Stimulated activated CD8-positive, alpha-beta memory T cell treated with anti-CD3 and anti-CD28 coated beads, Interleukin-15, amount 100 ng/mL, for 1 hour (primary cell): ENCODE measurements at places on chromosomes 12 and 14.

- no peak for DNase-seq
Measured at GRCh38 chr12:2543801-2544200, 251.0 kb upstream of the FKBP4 start.

GRCh38 chr14:73368616-73369015 is 89.7 kb downstream of the NUMB start:
- no peak for DNase-seq

GRCh38 chr12:89731089-89731488 is 22.5 kb upstream of the ATP2B1 start:
- DNase-seq, result no peak

DNA sequence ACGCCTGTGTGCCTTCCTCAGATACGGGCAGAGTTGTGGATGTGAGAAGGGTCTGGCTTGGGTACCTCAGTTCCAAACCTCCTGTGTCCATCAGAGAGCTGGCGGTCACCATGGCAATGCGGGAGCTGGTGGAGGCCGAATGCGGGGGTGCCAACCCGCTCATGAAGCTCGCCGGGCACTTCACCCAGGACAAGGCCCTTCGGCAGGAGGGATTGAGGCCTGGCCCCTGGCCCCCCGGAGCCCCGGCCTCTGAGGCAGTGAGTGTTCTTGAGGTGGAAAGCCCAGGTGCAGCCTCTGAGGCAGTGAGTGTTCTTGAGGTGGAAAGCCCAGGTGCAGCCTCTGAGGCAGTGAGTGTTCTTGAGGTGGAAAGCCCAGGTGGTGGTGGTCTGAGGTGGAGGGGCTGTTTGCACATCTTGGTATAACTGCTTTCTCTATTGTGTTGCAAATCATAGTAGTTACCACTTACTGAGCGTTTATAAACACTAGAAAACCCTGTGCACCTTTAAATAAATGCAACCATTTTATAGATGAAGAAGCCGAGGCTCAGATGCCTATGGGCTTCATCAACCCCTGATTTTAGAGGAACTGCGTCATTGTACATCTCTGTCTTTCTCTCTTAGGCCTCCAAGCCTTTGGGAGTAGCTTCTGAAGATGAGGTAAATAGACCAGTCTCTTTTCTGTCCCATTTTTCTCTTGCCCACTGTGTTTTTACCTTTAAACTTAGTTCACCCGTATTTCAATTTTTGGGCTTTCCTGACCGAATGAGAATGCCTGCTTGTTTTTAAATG is 976 bp downstream of the PEX5 start:
- DNase-seq, result no peak

GRCh38 chr12:75724928-75725312 is 213.5 kb upstream of the KRR1 start:
- no peak for DNase-seq

GRCh38 chr14:84751745-84752144 is 778.2 kb upstream of the FLRT2 start:
- no peak for DNase-seq

- no peak for DNase-seq
Measured at GRCh38 chr12:65278576-65279368, at the start of gene MSRB3. TSS of gene MSRB3 (plus strand) at chr12:65278683. CDS start at chr12:65308580, 29,897 bp downstream.

DNA sequence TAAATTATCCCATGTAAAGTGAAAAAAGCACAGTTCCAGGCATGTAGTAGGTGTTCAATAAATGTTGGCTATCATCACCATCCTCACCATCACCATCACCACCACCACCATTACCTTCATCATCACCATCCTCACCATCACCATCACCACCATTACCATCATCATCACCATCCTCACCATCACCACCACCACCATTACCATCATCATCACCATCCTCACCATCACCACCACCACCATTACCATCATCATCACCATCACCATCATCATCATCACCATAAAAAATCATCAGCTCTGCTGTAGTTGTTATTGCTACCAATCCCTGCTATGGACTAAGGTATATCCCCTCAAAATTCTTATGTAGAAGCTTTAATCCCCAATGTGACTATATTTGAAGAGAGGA is 15.1 kb downstream of the ISCU start:
- no peak for DNase-seq

GRCh38 chr12:49024543-49024942 is 6.0 kb upstream of the PRKAG1 start:
- no peak for DNase-seq

GRCh38 chr14:102544046-102544746 is 34.6 kb upstream of the ANKRD9 start:
- DNase-seq, result no peak

DNA sequence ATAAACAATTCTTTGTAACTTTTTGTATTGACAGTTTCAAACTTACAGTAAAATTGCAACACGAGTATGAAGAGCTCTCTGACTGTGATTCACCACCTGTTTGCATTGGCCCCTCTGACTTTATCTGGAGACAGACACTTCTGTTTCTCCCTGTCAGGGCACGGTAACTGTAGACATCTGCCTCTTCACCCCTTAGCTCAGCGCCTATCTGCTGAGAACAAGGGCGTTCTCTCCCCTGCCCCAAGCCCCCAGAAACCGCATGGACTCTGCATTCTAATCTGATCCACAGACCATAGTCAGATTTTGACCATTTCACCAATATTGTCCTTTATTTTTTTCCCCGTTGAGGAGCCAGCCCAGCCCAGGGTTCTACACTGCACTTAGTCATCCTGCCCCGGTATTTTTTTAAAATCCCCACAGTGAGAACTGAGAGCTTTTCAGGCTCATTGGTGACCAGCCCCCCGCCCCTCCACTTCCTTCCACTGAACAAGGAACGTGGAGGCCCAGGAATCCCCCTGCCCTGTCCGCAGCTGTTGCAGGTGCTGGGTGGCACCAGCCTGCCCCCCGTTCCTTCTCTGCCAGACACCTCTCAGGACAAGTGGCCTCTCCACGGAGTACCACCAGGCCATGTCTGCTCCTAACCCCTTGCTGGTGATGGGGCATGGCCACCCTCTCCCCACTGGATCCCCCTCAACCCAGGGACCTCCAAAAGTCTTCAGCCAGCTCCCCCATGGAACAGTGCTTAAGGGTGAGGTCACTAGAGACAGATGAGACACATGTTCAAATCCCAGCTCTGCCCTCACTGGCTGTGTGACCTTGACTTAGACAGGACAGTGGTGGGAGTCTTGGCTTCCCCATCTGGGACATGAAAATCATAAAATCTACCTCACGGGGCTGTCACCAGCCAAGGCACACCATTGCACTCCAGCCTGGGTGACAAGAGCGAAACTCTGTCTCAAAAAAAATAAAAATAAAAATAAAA is 11.2 kb downstream of the RHOF start:
- DNase-seq, result no peak

DNA sequence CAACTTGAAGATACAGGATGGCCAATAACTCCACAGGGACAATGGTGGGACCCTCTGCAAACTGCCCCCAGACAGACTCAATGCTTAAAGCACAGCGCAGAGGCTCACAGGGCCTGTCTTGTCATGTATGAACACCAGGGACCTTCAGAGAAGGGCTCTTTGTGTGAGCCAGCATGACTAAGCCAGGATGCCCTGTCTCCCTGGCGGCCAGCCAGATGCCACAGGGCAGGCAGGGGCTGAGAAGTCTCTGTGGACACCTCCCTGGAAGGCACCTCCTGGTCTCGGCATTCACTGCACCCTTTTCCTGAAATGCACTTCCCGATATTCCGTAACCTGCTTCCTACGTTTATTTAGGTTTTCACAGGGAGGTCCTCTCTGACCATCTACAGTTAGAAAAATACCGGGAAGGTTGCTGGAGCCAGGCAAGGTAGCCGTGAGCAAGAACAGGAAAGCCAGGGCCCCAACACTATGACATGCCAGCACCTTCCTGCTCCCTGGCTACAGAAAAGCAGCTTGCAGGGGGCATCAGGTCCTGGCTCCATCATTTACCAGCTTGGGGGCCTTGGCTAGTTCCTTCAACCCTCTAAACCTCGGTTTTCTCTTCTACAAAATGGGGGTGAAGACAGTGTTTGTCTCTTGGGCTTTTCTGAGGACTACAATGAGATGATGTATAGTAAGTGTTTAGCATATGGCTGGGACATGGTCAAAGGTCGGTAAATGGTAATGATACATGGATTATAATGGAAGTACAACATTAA is 65.0 kb downstream of the PITPNM2 start:
- no peak for DNase-seq

GRCh38 chr12:114123108-114123507 is 157.0 kb upstream of the RBM19 start:
- DNase-seq, result no peak

GRCh38 chr12:2314492-2314891 is 261.7 kb downstream of the CACNA1C start:
- no peak for DNase-seq

GRCh38 chr12:106897082-106897481 is 58.6 kb upstream of the TMEM263 start:
- no peak for DNase-seq

GRCh38 chr12:46946137-46946536 is 120.3 kb upstream of the SLC38A4 start:
- no peak for DNase-seq

DNA sequence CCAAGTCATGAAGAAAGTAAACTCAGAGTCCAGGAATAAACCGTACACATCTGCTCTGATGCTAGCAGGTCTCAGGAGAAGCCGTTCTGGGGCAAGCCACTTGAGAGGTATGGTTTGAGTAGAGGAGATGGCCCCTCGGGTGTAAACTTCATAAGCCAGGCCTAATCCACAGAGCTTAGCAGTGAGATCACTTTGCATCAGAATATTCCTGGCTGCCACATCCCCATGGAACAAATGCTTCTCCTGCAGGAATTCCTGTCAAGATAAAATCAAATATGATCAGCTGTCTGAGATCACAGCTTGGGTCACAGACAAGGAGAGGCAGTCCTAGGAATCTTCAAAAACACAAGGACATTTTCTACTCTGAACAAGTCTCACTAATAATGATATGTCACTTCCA is 11.2 kb upstream of the MAGOHB start:
- DNase-seq, result no peak

DNA sequence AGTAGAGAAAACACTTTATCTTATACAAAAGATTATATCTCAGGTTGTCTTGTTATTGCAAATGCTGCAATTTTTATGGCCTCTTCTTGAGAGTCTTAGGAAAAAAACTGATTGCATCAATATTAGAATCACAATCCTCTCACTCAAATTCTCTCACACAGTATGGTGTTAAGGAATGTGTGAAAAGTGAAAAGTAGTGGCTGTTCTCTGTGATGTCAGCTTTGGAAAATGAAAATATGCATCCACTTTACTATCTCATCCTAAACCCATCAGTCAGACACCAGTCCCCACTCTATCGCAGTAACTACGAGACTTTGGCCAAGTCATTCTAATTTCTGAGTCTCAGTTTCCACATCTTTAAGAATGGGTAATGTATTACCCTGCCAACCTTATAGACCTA is 32.6 kb upstream of the NTF3 start:
- no peak for DNase-seq

DNA sequence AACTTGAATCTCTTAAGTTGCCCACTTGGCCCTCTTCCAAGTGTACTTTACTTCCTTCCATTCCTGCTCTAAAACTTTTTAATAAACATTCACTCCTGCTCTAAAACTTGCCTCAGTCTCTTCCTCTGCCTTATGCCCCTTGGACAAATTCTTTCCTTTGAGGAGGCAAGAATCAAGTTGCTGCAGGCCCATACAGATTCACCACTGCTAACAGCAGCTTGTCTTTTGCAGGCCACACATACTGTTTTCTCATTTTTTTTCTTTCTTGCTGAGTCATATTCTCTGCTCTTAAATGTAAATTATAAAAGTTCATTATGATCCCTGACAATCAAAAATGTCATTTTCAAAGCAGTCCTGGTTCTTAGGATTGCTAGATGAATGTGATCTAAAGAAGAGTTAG is 1820.8 kb upstream of the FLRT2 start:
- no peak for DNase-seq

DNA sequence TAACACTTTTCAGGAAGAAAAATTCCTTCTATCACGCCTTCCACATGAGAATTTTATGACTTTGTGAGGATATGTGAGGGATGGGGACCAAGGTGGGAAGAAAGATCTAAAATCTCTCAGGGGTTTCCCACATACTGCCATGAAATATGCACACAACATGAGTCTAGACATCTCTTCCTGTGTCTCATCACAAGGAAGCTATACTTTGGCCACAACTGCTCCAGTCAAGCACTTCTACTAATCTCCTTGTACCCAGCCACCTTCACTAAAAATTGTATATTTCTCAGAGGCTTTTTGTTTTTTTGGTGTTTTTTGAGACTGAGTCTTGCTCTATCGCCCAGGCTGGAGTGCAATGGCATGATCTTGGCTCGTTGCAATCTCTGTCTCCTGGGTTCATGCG is 3.2 kb downstream of the OSBPL8 start:
- no peak for DNase-seq

DNA sequence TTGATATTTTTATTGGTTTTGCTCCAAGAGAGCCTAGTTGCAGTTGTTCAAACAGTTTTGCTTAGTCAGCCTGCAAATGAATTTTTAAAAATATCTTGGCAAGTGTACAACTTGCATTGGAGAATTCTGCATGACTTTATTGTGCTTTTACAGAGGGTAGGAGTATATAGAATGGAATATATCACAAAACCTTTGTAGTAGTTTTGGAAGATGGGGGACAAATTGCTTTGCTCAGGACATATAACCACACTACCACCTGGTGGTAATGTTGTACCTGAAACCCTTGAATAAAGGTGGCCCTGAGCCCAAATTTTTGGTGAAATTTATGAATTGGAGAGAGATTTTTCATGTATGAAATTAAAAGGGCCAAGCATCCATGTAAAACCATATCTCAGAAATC is 645.2 kb downstream of the MED13L start:
- DNase-seq, result no peak

DNA sequence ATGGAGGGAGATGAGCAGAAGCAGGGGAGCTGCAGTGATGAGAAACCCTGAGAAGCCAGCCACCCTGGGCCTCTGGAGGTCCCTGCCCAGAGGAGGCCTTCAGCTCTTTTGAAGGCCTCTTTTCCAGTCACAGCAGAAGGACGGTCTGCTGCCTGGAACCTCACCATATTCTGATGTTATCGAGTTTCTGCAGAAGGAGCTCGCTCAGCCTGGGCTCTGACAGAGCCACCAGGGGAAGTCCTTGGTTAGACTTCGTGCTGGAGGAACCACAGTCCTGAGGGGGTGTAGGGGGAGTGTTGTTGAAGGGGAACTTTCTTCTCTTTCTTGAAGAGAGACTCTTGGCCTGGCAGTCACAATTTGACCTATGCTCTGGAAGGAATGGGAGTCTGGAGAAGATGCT is 25.1 kb upstream of the BATF start:
- DNase-seq, result no peak

DNA sequence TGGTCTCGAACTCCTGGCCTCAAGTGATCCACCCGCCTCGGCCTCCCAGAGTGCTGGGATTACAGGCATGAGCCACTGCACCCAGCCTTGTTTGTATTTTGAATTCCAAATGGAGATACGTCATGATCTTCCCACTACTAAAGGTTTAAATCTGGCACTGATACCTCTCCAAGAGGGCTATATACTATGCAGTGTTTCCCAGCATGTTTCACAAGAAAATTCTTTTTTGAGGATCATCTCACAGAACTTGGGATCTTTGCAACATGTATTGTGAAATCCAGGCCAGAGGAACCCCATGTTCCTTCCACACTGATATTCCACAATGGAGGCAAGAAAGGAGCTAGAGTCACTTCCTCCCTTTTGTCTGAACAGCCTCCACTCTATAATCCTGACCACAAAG is 112.7 kb downstream of the NT5DC3 start:
- no peak for DNase-seq
